Pons (tissue), 1 donor: ENCODE measurements at places on chromosomes 5 and 9.

DNA sequence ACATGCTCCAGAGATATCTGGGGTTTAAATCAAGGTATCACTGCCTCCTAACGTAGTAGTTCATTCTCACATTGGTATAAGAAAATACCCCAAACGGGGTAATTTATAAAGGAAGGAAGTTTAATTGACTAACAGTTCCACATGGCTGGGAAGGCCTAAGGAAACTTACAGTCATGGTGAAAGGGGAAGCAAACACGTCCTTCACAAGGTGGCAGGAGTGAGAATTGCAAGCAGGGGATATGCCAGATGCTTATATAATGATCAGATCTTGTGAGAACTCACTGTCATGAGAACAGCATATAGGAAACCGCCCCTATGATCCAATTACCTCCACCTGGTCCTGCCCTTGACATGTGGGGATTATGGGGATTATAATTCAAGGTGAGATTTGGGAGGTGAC is 1280.2 kb upstream of the C9orf72 start:
- DNase-seq = no peak

DNA sequence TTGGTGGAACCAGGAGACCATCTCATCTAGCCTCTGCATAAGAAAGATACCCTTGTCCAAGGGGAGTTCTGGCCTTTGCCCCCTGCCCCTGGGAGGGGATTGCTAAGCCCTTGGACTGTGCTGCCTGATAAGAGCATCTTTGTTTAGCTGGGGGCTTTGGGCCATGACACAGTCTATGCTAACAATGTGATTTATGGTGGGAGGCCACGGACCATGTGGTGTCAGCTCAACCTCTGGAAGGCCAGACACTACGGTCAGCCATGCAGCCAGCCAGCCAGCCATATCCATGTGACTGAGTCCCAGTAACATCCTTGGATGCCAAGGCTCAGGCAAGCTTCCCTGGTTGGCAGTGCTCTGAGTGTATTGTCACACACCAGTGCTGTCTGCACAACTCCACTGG is 244.4 kb downstream of the FSTL4 start:
- DNase-seq = no peak

- DNase-seq = no peak
These were observed 226.9 kb downstream of the TMEM38B start for GRCh38 chr9:105921057-105921726.

DNA sequence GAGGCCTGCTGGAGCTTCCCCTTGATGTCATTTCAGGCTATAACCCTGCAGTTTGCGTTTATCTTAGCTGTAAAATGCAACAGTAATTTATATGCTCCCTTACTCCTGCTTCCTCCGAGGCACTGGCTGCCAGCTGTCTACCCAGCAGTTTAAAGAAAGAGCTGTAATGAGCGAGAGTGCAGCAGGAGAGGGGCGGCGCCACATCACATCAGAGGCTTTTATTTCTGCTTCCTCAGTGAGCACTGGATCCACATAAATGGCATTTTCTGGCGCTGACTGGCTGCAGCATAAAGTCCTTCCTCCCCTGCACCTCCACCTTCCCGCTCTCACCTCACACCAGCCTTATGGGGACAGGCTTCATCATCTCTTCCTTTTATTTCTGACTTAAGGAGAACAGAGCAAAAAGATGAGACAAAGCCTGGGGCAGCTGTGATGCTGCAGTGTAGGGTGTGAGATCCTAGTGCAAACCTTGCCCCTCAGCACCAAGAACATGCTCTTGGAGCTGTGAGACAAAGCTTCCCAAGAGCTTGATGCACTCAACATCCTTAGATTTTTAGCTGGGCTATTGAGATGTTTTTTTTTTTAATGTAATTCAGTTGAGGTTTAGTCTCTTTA is 829.6 kb upstream of the ZNF608 start:
- DNase-seq = peak; percentile 83

DNA sequence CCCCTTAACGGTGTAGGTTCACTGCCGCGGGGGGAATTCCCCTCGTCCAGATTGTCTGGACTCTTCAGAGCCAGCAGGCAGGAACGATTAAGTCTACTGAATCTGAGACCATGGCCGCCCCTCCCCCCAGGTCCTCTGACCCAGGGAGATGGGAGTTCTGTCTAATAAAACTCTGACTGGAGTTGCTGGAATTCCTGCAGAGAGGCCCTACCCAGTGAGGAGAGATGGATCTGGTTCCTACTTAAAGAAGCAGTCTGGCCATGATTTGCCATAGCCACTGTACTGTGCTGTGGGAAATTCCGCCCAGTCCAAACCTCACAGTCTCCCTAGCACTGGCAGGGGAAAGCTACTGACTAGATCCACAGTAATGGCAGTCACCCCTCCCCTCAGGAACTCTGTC is 237.7 kb upstream of the RASA1 start:
- DNase-seq = no peak

DNA sequence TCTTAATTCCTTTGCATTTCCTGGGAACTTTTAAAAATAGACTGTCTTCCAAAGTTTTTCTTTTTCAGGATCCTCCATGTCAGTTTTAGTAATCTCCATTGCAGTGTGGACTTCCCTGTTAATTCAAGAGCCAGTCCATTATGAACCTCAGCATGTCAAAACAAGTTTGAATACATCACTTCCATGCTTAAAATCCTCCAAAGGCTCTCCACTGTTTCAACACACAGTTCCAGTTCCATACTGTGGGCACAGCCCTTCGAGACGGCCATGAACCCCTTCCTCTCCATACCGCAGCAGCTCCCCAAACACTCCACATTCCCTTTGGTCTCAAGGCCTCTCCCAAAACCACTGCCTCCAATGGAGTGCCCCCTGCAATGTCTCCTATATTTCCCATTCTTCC is 19.5 kb downstream of the LIFR start:
- DNase-seq = no peak

- no peak for DNase-seq
These were observed 47.7 kb upstream of the TMC1 start for GRCh38 chr9:72473474-72474261.

DNA sequence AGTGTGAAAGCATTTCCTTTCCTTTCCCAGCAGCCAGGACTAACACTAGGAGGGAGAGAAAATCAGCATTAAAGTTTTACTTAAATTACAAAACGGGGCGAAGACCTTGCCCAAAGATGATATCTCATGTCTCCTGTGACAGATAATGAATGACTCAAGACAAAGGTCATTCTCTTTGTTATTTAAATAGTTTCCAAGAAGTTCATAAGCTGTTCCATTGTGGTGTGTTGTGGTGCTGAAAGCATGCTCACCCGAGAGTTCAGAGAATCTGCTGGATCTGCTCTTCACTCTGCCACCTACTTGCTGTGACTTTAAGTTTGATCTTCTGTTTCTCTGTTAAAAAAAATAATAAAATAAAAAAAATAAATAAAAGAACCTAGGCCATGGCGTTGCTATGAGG is 265.9 kb upstream of the NR4A3 start:
- no peak for DNase-seq

GRCh38 chr5:181181650-181182565 is 23.1 kb downstream of the TRIM7 start:
- DNase-seq = peak; percentile 60

GRCh38 chr5:175742290-175742994 is 84.6 kb downstream of the HRH2 start:
- no peak for DNase-seq

DNA sequence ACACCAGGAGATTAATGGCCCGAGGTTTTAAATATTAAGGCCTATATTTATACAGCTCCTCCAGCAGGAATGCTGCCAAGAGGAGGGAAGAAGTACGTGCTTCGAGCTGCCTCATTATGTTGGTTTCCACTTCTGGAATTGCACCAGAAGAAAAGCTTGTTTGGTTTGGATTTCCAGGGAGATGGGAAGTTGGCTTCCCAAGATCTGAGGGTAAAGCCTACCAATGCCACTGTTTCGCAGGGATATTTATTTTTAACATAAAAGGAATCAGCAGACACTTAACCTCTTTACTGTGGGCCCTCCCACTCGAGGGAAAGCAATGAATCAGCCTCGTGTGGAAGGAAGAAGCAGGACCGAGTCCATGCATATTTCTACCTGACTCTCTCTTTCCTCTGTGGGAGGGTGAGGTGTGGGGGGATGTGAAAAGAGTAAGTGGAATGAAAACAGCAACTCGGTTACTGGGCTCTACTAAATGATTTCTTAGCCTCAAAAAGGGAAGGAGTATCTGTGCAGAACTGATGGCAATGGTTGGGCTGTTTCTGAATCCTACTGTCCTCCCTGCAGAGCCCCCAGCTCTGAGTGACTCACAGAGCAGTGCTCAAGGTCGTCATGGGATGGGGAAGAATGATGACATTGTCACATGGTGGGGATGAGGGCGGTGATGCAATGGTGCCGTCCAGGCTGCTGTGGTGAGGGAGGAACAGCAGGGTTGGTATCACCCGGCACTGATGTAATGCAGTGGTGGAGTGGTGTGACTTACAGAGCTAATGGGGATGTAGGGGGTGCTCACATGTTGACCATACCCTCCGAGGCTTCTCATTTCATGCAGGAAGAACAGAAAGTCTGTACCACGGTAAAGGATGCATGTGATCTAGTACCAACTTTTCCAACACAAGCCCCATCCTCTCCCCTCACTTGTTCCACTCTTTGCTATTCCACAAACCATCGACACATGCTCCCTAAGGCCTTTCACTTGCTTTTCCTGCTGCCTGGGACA is 215.0 kb upstream of the PANK3 start:
- DNase-seq = peak; percentile 49

DNA sequence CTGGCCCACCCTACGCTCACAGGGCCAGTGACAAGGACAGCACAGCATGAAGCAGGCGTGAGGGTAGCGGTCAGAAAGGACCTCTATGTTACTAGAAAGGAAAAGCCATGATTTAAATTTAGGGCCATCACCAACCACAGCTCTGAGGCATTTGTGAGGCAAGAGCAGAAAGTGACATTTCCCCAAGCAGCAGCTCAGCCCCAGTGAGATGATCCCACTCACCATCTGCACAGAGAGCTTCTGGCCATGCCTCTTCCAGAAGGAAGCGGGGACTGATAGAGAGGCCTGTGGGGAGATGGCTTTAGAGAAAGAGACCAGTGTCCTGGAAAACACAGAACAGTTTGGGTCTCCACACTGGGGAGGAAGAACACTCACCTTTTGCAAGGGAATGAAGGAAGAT is 413.9 kb downstream of the SPOCK1 start:
- DNase-seq = no peak

GRCh38 chr5:2746561-2747032 is 4.9 kb downstream of the IRX2 start:
- DNase-seq = no peak

- DNase-seq = no peak
These were observed 103.3 kb downstream of the MRPS27 start for GRCh38 chr5:72216756-72217155.

GRCh38 chr9:132716007-132716406 is 45.7 kb downstream of the GTF3C4 start:
- DNase-seq = no peak

GRCh38 chr9:91785447-91785842 is 164.6 kb downstream of the ROR2 start:
- no peak for DNase-seq

DNA sequence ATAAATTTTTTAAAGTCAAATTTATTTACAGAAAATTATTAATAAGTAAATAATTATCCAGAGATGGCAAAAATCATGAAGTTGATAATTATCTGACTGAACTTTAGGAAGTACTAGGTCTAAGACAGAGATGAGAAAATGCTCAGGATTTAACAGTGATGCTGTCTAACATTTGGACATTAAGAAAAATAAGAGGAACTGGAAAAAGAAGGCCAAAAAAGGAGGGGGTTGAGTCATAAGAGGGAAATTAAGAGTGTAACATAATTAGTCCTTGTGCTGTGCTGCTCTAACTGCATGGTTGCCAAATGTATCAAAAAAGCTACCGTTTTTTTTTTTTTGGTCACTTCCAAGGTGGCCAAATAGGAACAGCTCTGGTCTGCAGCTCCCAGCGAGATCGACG is 35.4 kb upstream of the TUT7 start:
- DNase-seq = no peak

GRCh38 chr5:98319299-98320011 is 454.0 kb upstream of the RGMB start:
- no peak for DNase-seq

DNA sequence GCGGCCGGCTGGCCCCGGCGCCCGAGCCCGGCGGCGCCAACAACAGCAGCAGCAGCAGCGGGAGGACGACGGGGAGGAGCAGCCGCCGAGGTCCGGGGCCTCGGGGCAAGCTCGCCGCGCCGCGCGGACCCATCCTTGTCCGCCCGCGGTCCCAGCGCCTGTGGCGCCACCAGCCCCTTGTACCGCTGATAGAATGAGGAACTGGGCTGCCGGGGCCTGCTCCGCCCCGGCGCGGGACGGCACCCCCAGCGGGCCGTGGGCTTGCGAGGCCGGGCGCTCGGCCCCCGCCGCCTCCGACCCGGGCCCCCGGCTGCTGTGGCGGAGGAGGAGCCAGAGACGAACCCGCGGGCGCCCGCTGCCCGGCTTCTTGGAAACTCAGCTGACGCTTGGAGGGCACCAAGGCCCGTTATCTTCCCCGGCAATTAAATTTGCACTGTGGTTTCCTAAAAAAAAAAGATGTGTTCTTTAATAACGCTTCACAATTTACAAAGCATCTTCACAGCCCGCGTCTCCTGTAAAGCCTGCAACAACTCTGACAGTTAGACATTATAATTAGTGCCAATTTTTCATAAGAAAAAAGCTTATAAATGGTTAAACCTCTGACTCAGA is at the start of gene ARSB:
Gene ARSB, minus strand, starts transcription at position 195 of the 609 bp plus-strand sequence. Its CDS starts 62 bp downstream, at position 133.
- peak; percentile 60 for DNase-seq

GRCh38 chr5:140982083-140982716 is 15.9 kb downstream of the PCDHAC2 start:
- no peak for DNase-seq

DNA sequence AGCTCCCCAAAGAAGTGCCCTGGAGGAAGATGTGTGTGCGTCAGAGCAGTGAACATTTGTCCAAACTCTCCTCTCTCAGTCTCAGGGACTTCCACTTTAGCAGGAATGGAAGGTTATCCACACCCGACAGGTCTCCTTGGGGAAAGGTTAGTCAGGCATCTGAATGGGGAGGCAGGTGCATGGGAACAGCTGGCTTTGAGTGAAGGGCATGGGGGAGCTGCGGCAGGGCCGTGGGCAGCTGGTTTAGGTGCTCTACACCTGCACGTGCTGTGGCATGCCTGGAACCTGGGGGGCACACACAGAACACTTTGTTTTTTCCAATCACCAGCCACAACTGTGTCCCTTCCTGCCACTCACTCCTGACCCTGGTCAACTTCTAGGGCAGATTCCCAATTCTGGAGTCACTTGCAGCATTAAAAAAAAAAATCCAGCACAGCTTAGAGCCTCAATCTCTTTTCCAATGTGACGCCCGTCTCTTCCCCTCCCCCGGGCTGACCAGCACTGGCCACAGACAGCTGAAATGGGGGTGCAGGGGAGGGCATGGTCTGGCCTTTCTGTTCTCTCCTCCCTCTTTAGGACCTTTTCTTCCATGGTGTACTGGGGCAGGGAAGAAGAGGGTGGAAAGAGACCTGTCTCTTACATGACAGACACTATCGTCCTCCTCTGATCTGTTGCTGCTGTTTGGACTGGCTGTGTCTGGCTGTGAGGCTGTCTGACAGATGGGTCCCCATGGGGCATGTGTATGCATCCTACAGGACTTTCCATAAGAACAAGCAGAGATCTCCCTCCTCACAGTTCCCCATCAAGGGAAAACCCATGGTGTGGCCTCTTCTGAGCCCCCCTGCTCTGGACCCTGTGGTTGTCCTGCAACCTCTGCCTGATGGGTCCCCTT is 9.5 kb upstream of the IL3 start:
- DNase-seq = no peak
